ENCODE measurements at places on chromosomes 12 and 14. TPM values are rescaled to one million over a fixed set of nuclear protein-coding genes. Genes with fewer than 3 reads are reported as not detected.

The ARHGAP5 gene
- polyA plus RNA-seq = 3.5 TPM

The TDRD9 gene
- polyA plus RNA-seq = not detected

The SLC38A2 gene
- polyA plus RNA-seq = 245 TPM

The NACA gene
- 225 TPM for polyA plus RNA-seq

The ERBB3 gene
- 33.9 TPM for polyA plus RNA-seq

The RAB3IP gene
- 19.8 TPM for polyA plus RNA-seq

The MDGA2 gene
- 0.02 TPM for polyA plus RNA-seq

The C14orf39 gene
- polyA plus RNA-seq = 0.18 TPM

The LTBP2 gene
- 0.48 TPM for polyA plus RNA-seq

The KIF26A gene
- 11.5 TPM for polyA plus RNA-seq

The FIGNL2 gene
- polyA plus RNA-seq = 7.1 TPM

The ANO4 gene
- polyA plus RNA-seq = 1.1 TPM

The MIP gene
- polyA plus RNA-seq = 0.13 TPM

The STRN3 gene
- polyA plus RNA-seq = 4.8 TPM

The BICDL1 gene
- 18.4 TPM for polyA plus RNA-seq

The ASB2 gene
- 3.2 TPM for polyA plus RNA-seq

The OLR1 gene
- not detected for polyA plus RNA-seq

The PDZRN4 gene
- polyA plus RNA-seq = not detected

The CYP46A1 gene
- polyA plus RNA-seq = 0.89 TPM

The FAM161B gene
- 0.14 TPM for polyA plus RNA-seq

The FOXA1 gene
- polyA plus RNA-seq = 0.05 TPM

The MYF6 gene
- polyA plus RNA-seq = 0.39 TPM

The IL31 gene
- polyA plus RNA-seq = not detected

The PLCZ1 gene
- not detected for polyA plus RNA-seq

The PNP gene
- 130 TPM for polyA plus RNA-seq

The INSM2 gene
- not detected for polyA plus RNA-seq

The SDS gene
- polyA plus RNA-seq = 0.38 TPM

The NDRG2 gene
- 65.0 TPM for polyA plus RNA-seq

The CCDC197 gene
- polyA plus RNA-seq = not detected

The EMP1 gene
- 0.17 TPM for polyA plus RNA-seq

The PTGDR gene
- 0.83 TPM for polyA plus RNA-seq

The BATF gene
- polyA plus RNA-seq = 0.20 TPM

The CCDC38 gene
- polyA plus RNA-seq = 0.02 TPM

The RFX4 gene
- polyA plus RNA-seq = 0.05 TPM

The GALNT6 gene
- 11.1 TPM for polyA plus RNA-seq

The TAPBPL gene
- polyA plus RNA-seq = 1.5 TPM

The LRFN5 gene
- polyA plus RNA-seq = 0.85 TPM

The CMKLR1 gene
- 2.9 TPM for polyA plus RNA-seq

The GALNT16 gene
- 5.9 TPM for polyA plus RNA-seq

The LBHD2 gene
- not detected for polyA plus RNA-seq

All from H1 (cell line).